ENCODE measurements at places on chromosomes 16 and 17. TPM values are rescaled to one million over a fixed set of nuclear protein-coding genes. Genes with fewer than 3 reads are reported as not detected.

The PRSS33 gene
- 0.12 TPM for total RNA-seq

The KRT14 gene
- not detected for total RNA-seq

DNA sequence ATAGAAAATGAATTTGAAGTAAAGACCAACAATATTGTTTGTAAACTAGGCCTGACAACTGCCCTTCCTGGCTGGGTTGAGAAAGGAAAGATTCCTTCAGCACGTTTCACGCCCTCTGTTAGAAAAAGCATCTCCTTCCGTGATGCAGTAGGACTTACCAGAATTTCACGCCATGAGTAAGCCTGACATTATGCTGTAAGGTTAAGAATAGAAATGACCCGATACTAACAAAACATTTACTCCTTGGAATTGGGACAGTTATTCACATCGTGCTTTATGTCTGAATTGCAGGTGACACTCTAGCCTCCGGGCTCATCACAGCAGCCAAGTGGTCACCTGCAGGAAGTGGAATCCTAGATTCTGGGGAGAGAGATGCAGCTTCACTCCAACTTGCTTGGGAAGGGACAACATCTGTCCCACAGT lies 17.5 kb downstream of the MARCHF10 start:
- DNase-seq: no peak

- peak; percentile 82 for DNase-seq
These were observed 37.2 kb upstream of the BCAR1 start for GRCh38 chr16:75288596-75289120.

DNA sequence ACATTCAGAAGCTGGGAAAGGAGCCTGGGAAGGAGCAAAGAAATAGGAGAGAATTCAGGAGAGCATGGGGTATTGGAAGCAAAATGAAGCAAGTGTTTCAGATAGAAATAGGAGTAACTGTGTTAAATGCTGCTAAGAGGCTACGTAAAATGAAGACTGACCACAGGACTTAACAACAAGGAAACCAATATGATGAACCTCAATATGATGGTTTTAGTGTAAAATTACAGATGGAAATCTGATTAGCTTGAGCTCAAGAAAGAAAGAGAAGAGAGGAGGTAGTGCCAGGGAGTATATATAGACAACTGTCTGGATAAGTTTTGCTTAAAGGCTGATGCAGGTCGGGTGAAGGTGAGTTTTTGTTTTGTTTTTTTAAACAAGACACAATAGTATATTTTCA lies 92.2 kb downstream of the HELZ start:
- no peak for DNase-seq

DNA sequence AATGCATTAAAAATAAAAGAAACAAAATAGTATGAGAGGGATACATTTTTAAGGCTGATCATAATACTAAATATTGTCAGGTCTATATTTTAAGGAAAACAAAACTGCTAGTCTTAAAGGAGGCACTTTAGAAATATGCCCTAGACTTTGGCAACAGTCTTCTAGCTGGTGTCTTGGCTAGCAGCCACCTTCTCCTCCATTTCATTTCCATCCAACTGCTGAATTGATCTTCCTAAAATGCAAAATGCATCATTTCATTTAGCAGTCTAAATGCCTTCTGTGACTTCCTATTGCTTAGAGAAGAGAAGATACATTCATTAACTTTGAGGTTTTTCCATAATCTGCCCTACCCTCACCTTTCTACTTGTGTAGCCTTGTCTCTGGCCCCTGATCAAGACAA lies 1404.1 kb downstream of the CDH11 start:
- DNase-seq: no peak

The AHSP gene
- not detected for total RNA-seq

The HS3ST3A1 gene
- 1.1 TPM for total RNA-seq
